Calu3 (cell line): ENCODE measurements at places on chromosomes 4 and X. TPM values are rescaled to one million over a fixed set of nuclear protein-coding genes. Genes with fewer than 3 reads are reported as not detected.

DNA sequence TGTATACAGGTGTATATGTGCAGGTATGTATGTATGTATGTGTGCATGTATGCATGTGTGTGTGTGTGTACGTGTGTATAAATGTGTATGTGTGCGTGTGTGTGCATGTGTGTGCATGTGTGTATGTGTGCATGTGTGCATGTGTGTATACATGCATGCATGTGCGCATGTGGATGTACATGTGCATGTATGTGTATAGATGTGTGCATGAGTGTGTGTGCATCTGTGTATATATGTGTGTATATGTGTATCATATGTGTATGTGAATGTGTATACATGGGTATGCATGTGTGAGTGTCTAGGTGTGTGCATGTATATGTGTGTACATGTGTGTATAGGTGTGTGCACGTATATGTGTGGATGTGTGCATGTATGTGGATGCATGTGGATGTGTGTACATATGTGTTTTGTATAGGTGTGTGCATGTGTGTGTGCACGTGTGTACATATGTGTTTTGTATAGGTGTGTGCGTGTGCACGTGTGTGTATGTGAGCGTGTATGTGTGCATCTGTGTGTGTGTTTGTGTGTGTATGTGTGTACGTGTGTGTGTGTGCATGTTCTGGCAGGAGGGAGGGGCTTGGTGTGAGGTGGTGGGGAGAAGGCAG is 6.0 kb downstream of the BGN start:
- H3K4me3 ChIP-seq = no peak overlapping the region
- no peak for DNase-seq
- peaks cover 34% of the 10 kb centered on the region for H3K27me3 ChIP-seq
- no peak overlapping the region for H3K27ac ChIP-seq
- H3K4me1 ChIP-seq = no peaks in the 10 kb centered on the region
- H3K36me3 ChIP-seq = peaks cover 8% of the 10 kb centered on the region

DNA sequence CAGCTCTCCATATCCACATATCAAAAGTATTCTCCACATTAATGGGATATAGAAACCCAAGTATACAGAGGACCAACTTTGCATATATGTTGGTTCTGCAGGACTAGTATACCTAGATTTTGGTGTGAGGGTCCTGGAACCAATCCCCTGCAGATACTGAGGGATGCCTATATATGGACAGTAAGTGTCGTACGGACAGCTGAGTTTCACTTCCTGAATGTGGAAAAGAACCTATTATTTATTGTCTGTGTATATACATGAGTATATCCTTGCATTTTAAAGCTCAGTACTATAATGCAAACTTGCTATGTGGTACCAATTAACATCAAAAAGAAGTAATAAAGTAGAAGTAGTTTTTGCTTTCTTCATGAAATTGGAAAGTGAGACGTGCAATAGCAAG is 101.9 kb downstream of the FBXW7 start:
- H3K36me3 ChIP-seq = no peaks in the 10 kb centered on the region
- H3K27ac ChIP-seq = no peak overlapping the region
- H3K4me1 ChIP-seq = peaks cover 10% of the 10 kb centered on the region
- no peaks in the 10 kb centered on the region for H3K27me3 ChIP-seq

Gene UGT2A1
- total RNA-seq = not detected in 2 replicates

Gene FRAS1
- total RNA-seq = 24.1 and 29.4 TPM in 2 replicates

- no peak overlapping the region for H3K4me3 ChIP-seq
- H3K36me3 ChIP-seq = no peaks in the 10 kb centered on the region
- no peak for DNase-seq
- no peaks in the 10 kb centered on the region for H3K27me3 ChIP-seq
- H3K27ac ChIP-seq = no peak overlapping the region
Observed at GRCh38 chr4:12138488-12138887, 709.8 kb upstream of the HS3ST1 start.

GRCh38 chrX:108131471-108131870 is 39.9 kb downstream of the ATG4A start:
- H3K4me1 ChIP-seq = no peaks in the 10 kb centered on the region
- no peak for DNase-seq
- no peak overlapping the region for H3K4me3 ChIP-seq

- H3K27ac ChIP-seq = no peak overlapping the region
- no peak for DNase-seq
- no peak overlapping the region for H3K4me3 ChIP-seq
- no peaks in the 10 kb centered on the region for H3K36me3 ChIP-seq
- no peaks in the 10 kb centered on the region for H3K27me3 ChIP-seq
- H3K4me1 ChIP-seq = no peaks in the 10 kb centered on the region
Observed at GRCh38 chr4:131044368-131044767, 1948.4 kb downstream of the C4orf33 start.

- H3K27ac ChIP-seq = no peak overlapping the region
- no peaks in the 10 kb centered on the region for H3K36me3 ChIP-seq
- DNase-seq = no peak
- H3K4me3 ChIP-seq = no peak overlapping the region
Observed at GRCh38 chr4:42326524-42326923, 70.8 kb upstream of the SHISA3 start.

GRCh38 chr4:144208074-144208473 is 67.6 kb upstream of the GYPA start:
- no peak overlapping the region for H3K27ac ChIP-seq
- no peak for DNase-seq
- H3K27me3 ChIP-seq = no peaks in the 10 kb centered on the region
- no peak overlapping the region for H3K4me3 ChIP-seq
- no peaks in the 10 kb centered on the region for H3K36me3 ChIP-seq
- no peaks in the 10 kb centered on the region for H3K4me1 ChIP-seq

DNA sequence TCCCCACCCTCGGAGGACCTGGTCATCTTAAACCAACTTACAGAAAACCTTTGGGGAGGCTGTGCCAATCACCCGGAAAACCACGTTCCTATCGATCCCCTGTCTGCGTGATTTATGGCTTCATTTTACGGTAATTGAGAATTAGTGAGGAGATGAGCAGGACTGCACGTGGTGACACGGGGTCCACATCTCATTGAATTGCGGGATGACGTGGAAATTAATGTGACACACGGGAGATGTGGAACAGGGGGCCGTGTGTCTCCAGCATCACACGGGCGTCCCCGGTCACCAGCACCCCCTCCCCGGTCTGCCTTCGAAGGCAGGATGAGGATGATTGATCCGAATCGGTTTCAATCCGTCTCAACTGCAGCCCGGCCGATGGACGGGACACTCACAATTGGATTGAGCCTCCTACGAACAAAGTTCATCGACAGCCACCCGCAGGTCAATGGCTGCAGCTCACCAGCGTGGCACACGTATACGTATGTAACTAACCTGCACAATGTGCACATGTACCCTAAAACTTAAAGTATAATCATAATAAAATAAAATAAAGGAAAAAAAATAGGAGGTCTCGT is 160.3 kb downstream of the SHOX start:
- DNase-seq = no peak
- no peak overlapping the region for H3K27ac ChIP-seq
- H3K4me1 ChIP-seq = no peaks in the 10 kb centered on the region
- H3K36me3 ChIP-seq = no peaks in the 10 kb centered on the region

- DNase-seq = no peak
- no peak overlapping the region for H3K4me3 ChIP-seq
- H3K27me3 ChIP-seq = no peaks in the 10 kb centered on the region
- H3K27ac ChIP-seq = no peak overlapping the region
- H3K36me3 ChIP-seq = no peaks in the 10 kb centered on the region
- peaks cover 22% of the 10 kb centered on the region for H3K4me1 ChIP-seq
Observed at GRCh38 chr4:87967193-87967592, 8.3 kb upstream of the SPP1 start.

GRCh38 chr4:2304877-2305561 is 43.1 kb upstream of the MXD4 start:
- no peaks in the 10 kb centered on the region for H3K36me3 ChIP-seq
- no peak for DNase-seq
- H3K27me3 ChIP-seq = peaks cover 17% of the 10 kb centered on the region
- no peaks in the 10 kb centered on the region for H3K4me1 ChIP-seq

DNA sequence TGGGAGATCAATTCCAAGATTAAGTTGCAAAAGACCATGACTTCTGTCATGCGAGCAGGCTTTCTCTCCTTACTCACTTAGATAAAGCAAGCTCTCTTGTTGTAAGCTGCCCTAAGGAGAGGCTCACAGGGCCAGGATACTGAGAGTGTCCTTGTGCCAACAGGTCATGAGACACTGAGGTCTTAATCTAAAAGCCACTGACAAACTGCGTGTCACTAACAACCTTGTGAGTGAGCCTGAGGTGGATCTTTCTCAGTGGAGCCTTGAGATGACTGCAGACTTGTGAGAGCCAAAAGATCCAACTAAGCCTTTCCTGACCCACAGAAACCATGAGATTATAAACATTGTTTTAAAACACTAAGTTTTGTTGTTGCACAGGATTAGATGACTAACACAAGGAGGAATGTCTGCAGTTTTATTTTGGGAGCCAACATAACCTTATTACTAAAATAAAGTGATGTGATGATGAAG is 170.5 kb downstream of the SLC39A8 start:
- no peaks in the 10 kb centered on the region for H3K36me3 ChIP-seq
- H3K27me3 ChIP-seq = no peaks in the 10 kb centered on the region
- H3K27ac ChIP-seq = no peak overlapping the region
- H3K4me1 ChIP-seq = no peaks in the 10 kb centered on the region

GRCh38 chrX:40267334-40268187 is 169.8 kb upstream of the BCOR start:
- H3K36me3 ChIP-seq = no peaks in the 10 kb centered on the region
- H3K4me1 ChIP-seq = peaks cover 11% of the 10 kb centered on the region
- no peaks in the 10 kb centered on the region for H3K27me3 ChIP-seq
- peak overlapping the region; percentile 67 for H3K4me3 ChIP-seq

DNA sequence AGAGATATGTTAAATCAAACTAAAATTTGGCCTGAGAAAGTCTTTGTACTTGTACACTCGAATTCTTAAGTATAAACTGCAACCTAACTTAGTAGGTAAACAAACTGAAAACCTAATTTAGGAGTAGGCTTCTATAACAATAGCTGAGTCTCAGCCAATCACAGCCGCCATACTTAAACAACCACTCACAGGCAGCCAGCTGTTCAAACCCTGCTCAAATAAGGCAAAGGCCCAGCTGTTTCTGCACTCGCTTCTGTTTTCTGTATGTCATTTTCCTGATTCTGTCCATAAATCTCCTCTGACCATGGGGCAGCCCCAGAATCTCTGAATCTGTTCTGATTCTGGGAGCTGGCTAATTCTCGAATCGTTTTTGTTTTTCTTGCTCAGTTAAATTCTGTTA is 7.8 kb upstream of the PLS3 start:
- DNase-seq = no peak
- no peaks in the 10 kb centered on the region for H3K36me3 ChIP-seq
- peaks cover 7% of the 10 kb centered on the region for H3K4me1 ChIP-seq
- H3K4me3 ChIP-seq = no peak overlapping the region
- H3K27ac ChIP-seq = no peak overlapping the region

DNA sequence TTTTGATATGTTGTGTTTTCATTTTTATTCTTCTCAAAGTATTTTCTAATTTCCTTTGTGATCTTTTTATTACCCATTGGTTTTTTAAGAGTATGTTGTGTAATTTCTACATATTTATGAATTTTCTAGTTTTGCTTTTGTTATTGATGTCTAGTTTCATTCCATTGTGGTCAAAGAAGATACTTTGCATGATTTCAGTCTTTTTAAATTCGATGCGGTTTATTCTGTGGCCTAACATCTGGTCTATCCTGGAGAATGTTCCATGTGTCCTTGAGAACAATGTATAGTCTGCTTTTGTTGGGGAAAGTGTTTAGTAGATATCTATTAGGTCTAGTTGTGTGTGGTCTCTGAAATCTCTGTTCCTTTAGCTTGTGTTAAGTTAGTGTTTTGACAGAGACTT is 46.2 kb downstream of the PPEF1 start:
- H3K4me1 ChIP-seq = no peaks in the 10 kb centered on the region
- H3K27me3 ChIP-seq = no peaks in the 10 kb centered on the region
- no peak overlapping the region for H3K27ac ChIP-seq
- no peaks in the 10 kb centered on the region for H3K36me3 ChIP-seq
- H3K4me3 ChIP-seq = no peak overlapping the region

DNA sequence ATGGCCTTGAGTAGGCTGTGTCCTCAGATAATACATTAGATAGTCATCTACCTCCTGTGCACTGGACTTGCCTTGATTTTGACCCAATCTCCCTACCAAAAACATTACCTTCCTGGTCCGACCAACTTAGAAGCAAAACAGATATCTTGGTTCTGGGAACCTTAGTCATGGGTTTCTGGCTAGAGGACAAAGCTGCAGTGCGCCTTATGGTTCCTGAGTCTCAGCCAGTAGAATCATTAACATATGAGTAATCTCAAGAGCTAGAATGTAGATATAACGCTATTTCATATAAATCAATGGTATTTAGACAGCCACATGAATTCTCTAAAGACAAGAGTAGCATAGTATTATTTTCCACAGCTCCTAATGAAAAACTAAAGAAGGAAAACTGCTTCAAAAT is 83.1 kb downstream of the GRIA3 start:
- no peak overlapping the region for H3K4me3 ChIP-seq
- H3K27me3 ChIP-seq = no peaks in the 10 kb centered on the region
- H3K36me3 ChIP-seq = no peaks in the 10 kb centered on the region
- DNase-seq = no peak
- H3K4me1 ChIP-seq = no peaks in the 10 kb centered on the region
- H3K27ac ChIP-seq = no peak overlapping the region

- H3K36me3 ChIP-seq = peaks cover 4% of the 10 kb centered on the region
- H3K27ac ChIP-seq = no peak overlapping the region
- H3K4me3 ChIP-seq = no peak overlapping the region
- no peaks in the 10 kb centered on the region for H3K4me1 ChIP-seq
- H3K27me3 ChIP-seq = no peaks in the 10 kb centered on the region
Observed at GRCh38 chrX:56788717-56789122, 59.7 kb downstream of the NBDY start.

DNA sequence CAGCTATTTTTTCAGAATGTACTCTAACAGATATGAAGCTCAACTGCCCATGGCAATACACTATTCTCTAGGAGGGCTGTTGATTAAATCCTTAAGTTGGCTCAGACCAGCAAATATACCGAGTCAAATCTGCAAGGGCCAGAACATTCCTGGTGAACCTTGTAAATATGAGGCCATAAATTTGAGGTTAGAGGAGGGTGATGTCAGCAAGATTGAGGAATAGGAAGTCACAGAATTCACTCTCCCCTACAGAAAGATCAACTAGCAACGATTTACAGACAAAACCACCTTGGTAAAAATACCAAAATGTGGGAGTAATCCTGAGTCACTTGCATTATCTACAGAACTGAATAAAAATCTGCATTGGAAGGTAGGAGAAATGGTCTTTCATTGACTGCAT is 399.3 kb downstream of the GPM6A start:
- peaks cover 5% of the 10 kb centered on the region for H3K36me3 ChIP-seq
- peak overlapping the region; percentile 37 for H3K27ac ChIP-seq
- H3K4me1 ChIP-seq = peaks cover 31% of the 10 kb centered on the region
- H3K27me3 ChIP-seq = no peaks in the 10 kb centered on the region
- no peak for DNase-seq
- H3K4me3 ChIP-seq = no peak overlapping the region

DNA sequence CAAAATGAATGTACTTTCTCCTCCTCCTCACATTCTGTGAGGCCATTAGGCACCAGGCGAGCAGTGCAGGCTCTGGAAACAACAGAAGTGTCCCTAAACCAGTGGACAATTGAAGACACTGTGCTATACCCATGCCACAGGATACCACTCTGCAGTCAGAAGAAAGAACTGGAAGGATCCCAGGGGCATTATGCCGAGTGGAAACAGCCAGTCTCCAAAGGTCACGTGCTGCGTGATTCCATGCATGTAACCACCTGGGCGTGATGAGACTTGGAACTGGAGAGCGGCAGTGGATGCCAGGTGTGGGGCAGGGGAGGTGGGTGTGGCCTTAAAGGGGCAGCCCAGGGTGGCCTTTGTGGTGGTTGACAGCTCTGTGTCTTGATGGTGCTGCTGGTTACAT is 139.4 kb downstream of the EVC2 start:
- no peaks in the 10 kb centered on the region for H3K27me3 ChIP-seq
- no peaks in the 10 kb centered on the region for H3K36me3 ChIP-seq
- H3K4me1 ChIP-seq = no peaks in the 10 kb centered on the region
- H3K27ac ChIP-seq = no peak overlapping the region
